ENCODE measurements at places on chromosomes 2 and 18.

DNA sequence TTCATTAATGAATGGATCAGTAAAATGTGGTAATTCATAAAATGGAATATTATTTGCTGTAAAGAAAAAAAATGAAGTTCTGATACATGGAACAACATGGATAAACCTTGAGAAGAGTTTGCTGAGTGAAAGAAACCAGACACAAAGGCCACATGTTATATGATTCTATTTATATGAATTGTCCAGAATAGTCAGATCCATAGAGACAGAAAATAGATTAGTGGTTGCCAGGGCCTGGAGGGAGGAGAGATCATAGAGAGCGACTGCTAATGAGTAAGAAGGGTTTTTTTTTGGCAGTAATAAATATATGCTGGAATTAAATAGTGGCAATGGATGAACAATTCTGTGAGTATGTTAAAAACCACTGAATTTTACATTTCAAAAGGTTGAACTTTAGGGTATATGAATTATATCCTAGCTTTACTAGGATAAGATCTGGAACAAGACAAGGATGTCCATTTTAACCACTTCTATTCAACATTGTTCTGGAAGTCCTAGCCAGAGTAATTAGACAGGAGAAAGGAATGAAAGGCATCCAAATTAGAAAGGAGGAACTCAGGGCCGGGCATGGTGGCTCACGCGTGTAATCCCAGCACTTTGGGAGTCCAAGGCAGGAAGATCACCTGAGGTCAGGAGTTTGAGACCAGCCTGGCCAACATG, 48.8 kb downstream of the MAPRE2 start:
- DNase-seq: no peak

GRCh38 chr2:191811807-191812602, 34.9 kb downstream of the CAVIN2 start:
- no peak for DNase-seq

DNA sequence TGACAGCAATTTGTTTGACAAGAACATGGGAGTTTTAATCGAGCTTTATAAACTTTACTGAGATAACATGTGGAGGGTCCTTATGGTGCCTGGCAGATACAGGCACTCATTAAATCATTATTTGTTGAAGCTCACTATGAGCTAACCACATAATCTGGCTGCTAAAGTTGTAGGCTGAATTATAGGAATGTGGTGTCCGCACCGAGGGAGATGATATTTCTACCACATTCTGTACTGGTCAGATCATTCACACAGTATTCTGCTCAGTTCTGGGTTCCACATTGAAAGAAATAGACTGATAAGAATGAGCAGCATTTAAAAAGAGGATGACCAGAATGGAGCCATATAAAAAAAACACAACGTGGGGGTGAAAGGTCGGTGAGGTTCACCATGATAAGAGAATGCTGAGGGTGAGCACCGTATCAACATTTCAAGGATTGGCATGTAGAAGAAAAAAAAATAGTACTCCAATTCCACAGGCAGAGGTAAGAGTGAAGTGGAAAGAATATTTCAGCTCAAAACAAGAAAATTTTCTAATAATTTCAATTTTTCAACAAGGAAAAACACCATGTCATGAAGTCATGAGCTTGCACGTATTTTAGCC, 54.4 kb downstream of the TMEFF2 start:
- DNase-seq: no peak

- peak; percentile 41 for DNase-seq
Observed at GRCh38 chr2:240913810-240914644, 7.9 kb downstream of the CROCC2 start.

GRCh38 chr18:10508591-10508990, 17.2 kb upstream of the NAPG start:
- DNase-seq: no peak

GRCh38 chr2:162002623-162003235, 71.3 kb downstream of the DPP4 start:
- no peak for DNase-seq

DNA sequence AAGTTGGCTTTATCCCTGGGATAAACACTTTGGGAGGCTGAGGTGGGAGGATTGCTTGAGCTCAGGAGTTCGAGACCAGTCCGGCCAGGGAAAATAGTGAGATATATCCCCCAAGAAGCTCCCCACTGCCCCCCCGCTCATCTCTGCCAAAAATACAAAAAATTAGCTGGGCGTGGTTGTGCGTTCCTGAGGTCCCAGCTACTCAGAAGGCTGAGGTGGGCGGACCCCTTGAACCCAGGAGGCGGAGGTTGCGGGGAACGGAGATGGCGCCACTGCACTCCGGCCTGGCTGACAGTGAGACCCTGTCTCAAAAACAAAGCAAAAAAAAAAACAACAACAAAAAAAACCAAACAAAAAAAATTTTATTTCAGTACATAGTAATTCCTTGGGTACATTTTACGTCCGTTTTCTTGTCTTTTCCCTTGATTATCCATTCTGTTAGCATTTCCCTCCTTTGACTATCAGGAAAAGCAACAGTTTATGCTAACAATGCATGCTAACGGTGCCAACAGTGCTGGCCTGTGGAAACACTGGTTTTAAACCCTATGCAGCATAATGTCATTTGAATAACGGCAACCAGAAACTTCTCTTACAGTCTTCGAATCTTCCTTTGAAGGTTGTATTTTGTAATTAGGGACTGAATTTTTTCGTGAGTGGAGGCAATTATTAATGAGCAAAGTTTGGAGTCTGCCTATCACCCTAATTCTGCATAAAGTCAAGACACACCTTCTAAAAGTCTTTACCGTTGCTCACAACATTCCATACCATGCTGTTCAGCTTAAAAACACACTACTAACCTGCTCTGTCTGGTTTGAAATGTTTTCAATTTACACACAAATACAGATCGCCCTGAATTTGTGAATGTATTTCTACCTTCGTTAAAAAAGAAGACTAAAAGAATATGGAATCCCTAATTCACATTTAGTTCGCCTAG, 721 bp upstream of the MIB1 start:
- DNase-seq: no peak

DNA sequence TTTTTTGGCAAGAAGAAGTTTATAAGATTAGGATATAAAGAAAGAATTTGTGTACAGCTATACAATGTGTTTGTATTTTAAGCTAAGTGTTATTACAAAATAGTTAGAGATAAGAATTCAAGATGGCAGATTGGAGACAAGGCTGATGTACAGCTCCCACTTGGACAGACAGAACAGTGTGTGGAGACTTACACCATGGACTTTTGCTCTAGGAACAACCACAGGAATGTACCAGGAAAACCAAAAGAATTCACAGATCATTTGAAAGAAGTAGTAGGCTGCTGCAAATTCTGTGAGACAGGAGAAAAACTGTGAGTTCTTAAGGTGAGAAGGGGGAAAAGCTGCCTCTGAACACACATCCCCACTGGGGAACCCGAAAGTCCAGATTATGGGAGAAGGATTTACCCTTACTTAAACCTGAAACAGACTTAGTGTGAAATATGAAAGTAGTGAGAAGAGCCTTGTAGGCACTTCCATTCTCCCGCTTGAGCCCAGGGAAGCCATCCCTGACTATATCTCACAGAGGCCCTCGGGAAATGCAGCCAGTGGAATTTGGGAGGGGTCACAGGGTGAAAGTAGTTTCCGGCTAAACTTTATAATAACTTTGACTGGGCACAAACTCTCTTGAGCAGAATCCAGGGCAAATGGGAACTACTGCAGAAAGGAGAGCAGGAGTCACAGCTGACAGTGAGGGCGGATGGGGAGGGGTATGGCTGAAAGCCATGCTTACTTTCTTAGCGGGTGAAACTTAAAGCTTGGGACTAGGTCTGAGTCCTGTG, 11.6 kb upstream of the RPRD1A start:
- no peak for DNase-seq

DNA sequence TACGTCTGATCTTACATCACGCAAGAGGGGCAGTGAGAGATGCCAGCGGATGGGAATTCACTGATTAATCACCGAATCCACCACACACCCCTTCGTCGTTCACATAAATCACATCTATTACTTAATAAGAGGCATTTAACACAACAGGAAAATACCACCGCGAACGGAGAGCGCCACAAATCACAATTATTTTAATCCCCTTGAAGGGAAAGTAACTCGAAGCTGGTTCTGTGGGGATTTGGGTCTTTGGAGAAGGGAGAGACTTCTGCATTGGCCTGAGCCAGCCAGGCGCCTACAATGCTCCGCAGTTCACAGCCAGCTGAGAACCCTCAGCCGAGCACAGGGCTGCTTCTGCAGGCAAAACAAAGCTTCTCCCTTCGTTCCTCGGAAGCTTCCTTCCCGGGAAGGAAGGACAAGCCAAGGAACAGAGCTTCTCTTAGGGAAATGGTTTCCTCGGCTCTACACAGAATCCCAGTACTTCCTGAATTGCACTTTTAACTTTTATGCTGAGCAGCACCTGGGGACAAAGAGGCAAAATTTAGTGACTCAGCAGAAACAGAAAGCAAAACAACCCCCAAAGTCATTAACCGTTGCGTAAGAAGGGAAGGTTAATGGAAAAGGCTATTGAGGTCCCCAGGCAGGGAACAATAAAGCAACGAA, at the start of gene LRP1B:
Gene LRP1B, minus strand, starts transcription at position 7 of the 660 bp plus-strand sequence. CDS start 287 bp downstream, outside the sequence.
- DNase-seq: peak; percentile 1

GRCh38 chr2:236240228-236240990, 23.8 kb downstream of the ASB18 start:
- no peak for DNase-seq

DNA sequence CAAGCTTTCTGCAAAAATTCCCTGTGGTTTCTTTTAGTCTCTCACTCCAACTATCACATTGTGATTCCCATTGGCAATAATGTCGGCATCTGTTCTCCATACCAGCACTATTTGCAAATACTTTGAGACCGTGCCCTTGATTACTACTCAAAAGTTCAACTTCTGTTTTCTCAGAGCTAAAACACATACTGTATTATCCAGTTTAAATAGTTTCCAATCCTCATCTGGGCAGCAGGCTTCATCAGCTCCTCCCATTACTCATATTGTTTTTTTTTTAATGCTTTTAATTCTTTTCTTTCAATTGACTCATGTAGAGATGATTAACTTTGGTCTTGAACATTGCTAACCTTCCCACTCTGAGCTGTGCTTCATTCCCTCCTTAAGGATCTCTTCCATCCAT, 135.8 kb downstream of the METTL8 start:
- DNase-seq: no peak

DNA sequence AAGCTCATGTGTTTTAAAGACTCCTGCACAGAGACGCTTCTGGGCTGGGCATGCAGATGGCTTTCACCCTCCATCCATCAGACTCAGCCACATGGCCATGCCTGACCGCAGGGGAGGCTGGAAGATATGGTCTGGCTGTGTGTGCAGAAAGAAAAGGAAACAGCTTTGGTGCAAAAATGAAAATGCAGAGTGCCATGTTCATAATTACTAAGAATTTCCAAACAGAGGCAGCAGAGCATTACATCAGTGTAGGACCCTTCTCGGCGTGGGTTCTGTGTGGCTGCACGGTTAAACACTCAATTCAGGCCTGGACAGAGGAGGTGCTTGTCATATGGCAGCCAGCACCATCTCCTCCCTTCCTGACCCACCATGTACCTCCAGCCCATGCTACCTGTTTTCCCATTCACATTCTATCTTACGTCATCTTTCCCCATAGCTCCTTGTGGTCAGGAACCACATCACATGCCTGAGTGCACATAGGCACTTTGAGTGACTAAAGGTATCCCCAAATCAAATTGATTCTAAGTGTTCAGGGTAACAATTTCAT, 200.3 kb upstream of the ID2 start:
- DNase-seq: peak; percentile 81

DNA sequence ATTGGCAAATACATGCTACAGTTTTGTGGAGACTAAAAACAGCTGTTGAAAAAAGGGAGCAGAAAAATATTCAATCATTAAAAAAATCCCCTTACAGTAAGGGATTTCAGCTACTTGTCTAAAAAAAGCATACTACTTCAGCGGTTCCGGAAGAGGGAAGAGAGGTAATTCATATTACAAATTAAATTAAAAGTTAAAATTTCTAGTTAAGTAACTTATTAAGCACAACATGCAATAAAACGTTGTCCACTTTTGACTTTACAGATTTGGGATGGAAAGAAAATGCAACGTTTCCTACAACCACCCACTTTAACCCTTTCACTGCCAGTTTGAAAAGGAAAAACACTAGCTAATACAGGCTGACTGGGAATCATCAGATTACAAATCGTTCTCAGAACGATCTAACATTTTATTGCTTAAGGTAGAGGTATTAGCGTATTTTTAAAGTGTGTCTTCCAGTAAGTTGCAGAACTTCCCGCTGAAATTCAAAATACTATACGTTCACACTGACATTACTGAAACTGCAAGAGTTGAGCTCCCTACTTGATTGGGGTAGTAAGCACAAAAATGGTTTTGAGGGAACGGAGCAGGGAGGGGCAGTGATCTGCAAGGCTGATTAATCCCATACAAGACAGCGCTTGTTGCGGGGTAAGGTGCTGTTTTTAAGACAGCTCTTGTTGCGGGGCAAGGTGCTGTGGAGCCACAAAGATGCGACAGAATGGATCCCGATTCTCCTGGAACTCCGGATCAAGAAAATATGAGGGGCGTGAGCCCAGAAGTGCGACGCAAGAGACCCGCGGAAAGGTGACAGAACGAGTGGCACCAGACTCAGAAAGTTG, 743 bp downstream of the HADHA start:
- DNase-seq: peak; percentile 13

DNA sequence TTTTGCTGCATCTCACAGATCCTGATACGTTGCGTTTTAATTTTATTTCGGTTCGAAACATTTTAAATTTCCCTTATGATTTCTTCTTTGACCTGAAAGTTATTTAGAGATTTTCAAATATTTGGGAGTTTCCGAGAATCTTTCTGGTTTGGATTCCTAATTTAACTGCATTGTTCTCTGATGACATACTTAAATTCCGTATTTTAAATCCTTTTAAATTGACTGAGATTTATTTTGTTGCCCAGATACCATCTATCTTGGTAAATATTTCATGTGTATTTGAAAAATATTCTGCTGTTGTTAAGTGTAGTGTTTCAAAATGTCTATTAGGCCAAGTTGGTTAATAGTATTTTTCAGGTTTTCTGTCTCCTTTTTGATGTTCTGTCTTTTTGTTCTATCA, 37.7 kb downstream of the MROH2A start:
- no peak for DNase-seq

- no peak for DNase-seq
Observed at GRCh38 chr2:71471276-71471675, 17.9 kb downstream of the DYSF start.

DNA sequence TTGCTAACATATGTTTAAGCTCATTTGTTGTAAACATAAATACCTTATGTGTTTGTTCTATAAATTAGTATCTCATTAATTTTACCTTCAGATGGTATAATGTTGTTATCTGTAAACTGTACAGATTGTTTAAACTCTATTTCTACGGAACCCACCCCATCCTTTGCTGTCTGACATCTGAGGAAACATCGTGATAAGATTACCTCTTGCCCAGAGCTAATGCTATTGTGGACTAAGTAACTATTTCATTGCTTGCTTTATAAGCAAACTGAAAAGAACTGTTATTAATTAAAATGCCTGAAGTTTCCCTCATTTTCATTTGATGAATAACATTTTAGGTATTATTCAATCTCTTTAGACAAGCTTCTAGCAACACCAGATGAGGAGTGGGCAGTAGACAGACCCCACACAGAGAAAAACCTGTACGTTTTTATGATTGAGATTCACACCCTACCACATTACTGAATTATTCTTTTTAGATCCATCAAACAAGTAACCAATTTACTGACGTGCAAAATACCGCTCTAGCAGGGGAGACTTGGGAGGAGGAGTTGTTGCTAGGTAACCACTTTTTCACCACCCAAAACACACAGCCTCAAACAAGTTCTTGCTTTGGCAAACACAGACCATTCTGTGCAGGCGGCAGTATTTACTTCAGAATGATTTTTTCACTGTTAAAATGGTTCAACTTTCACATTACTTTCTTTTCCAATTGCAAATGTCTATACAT, 1.9 kb upstream of the SYT4 start:
- DNase-seq: no peak
